Femur (tissue), 1 donor: ENCODE measurements at places on chromosomes 13 and 19.

DNA sequence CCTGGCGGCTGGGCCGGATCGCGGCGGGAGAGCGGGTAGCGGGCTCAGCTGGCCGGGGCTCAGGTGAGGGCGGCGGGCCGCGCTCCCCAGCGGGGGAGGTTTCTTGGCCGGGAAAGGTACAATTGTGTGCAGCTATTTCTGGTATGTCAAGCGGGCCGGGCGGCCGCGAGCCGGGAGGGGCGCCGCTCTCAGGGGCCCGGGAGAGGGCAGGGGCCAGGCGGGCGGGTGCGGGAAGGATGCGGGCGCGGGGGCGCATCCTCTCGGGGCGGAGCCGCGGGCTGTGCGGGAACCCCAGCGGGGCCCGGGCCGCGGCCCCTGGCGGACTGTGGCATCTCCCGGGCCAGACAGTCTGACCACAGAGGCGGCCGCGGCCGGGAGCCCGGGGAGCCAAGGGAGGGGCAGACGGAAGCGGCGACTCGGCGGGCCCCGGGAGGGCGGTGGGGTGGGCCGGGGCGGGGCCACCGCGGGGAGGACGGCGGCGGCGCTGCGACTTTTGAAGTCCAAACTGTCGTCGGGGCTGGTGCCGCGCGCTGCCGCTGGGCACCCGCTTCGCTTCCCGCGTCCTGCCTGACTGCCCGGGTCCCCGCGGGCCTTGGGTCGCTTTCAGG lies at the start of gene LMO7:
TSS of gene LMO7 (plus strand) at position 503 of the 608 bp plus-strand sequence. CDS start 328 bp downstream, outside the sequence.
- peak; percentile 73 for DNase-seq

DNA sequence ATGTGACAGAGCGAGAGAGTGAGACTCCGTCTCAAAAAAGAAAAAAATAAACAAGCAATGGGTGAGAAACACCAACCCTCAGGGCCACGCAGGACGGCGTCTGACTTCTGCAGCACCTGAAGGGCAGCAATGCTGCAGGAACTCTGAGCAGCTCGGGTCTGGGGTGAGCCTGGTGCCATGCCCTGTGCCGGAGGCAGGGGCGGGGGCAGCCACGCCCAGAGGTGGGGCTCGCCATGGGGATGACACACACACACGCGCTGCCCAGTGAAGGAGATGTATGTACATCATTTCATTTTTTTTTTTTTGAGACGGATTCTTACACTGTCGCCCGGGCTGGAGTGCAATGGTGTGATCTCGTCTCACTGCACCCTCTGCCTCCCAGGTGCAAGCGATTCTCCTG lies 24.3 kb downstream of the GPX4 start:
- no peak for DNase-seq

GRCh38 chr19:54325631-54326030 lies 12.7 kb upstream of the LILRA5 start:
- DNase-seq, result no peak

GRCh38 chr13:30751183-30751933 lies 16.0 kb downstream of the ALOX5AP start:
- DNase-seq, result no peak

DNA sequence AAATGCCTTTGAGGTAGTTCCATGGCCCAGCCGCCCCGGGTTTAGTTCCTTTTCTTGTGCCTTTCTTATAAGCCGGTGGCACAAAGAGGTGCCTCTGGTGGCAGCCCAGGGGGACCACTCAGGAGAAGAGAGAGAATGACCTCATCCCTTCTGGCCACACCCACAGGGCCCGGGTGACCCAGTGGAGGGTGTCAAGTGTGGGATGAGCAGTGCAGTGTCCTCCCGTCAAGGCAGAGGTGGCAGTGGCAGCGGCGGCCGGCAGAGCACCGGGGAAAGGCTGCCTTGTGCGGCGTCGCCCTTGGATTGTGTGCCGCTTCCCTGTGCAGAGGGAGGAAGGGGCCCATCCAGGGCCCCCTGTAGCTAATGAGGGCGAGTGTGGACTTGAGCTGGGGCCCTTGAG lies 47.9 kb downstream of the KDM4B start:
- peak; percentile 14 for DNase-seq

- peak; percentile 62 for DNase-seq
Measured at GRCh38 chr13:98890186-98890585, 87.7 kb downstream of the DOCK9 start.

DNA sequence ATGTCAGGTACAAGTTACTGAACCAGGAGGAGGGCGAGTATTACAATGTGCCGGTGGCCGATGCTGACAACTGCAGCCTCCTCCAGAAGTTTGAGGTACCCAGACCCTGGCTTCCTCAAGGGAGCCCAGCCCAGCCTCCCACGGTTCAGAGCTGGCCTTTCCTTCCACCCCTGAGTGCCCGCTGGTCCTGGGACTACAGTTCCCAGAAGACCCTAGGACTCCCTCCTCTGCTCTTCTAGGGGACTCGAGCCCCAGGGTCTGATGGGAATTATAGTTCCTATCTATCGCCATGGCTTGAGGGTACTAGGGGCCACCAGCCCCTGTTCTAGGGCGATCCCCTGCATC lies 11.0 kb downstream of the PRKCG start:
- DNase-seq, result no peak

DNA sequence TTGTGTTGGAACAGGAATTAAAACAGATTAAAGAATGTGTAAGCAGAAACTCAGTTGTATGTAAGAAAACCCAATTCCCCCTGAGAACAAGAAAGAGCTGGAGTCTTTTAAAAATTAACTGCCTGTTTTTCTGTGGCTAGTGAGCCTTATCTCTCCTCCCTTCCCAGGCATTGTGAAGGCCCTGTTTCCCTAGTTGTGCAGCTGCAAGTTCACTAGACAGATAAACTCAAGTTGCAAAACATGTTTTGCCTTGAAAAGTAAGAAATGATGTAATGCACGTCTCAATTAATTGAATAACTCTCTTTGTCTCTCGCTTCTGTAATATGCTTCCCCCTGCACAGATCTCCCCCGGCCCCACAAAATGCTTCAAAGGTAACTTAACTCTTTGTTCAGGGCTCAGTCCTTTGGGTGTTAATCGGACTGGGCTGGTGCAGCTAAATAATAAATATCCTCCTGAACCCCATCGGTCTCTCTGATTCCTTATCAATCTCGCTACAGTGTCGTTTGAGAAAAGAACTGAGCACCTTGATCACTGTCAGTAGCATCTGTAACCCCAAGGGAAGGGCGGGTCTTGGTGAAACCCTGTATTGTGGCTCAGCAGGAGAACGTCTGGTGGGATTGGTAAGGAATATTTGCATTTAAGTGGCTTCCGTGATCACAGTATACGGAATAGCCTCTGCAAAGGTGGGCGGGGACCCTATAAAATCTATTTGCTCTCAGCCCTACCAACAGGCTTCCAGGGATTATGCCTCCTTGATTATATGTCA lies 1.6 kb upstream of the ZNF556 start:
- DNase-seq, result no peak

DNA sequence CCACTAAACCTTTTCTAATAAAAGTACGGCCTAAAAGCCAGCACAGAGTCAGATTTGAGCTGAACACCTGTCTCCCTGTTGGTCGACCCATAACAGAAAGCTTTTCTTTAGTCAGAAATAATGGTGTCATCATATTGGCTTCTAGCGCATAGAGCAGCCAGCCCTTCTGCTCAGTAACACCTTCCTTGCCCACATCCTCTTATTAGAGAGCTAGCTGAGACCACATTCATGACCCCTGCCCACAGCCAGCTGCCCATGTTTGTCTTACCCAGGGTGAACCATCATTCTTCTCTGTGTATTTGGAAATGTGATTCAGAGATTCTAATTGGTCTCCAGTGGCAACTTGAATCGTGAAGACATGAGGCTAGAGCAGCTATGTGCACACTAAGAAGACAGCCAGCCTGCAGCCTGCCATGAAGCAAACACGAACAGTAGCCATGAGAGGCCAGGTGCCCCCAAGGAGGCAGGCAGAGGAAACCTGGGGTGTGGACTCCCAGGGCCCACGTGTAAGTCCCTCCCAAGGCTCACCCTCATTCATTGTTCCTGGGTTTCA lies 82.3 kb upstream of the PDCD5 start:
- DNase-seq, result no peak

DNA sequence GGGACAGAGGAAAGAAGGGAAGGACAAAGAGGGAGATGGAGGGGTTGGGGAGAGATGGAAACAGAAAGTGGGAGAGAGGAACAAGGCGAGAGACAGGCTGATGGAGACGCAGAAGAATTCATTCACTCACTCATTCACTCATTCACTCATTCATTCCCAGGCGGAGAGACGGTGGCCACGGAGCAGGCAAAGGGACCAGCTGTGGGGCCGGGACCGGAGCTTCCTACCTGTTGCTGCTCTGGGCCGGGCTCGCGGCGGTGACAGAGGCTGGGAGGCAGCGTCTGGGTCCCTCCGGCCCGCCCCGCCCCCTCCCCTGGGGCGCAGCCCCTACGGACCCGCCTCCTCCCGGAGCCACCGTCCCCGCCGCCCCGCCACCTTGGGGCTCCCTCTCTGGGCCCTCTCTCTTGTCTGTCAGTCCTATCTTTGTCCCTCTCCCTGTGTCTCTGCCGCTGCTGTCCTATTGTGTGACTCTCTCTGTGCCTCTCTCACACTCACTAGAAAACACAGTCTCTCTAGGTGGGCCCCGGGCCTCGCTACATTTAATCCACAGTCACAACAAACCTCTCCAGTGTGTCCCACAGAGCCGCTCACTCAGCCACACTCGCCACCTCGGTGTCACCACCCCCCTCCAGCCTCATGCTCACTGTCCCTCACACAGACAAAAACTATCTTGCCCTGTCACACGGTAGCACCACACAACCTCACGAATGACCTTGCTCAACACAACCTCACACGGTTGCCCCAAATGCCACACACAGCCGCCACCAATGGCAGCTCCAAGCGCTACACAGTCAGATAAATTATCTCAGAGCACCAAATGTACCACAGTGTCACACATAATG lies at the start of gene GNG8:
TSS of gene GNG8 (minus strand) at position 283 of the 842 bp plus-strand sequence. CDS start 1,520 bp downstream, outside the sequence.
- DNase-seq, result no peak

DNA sequence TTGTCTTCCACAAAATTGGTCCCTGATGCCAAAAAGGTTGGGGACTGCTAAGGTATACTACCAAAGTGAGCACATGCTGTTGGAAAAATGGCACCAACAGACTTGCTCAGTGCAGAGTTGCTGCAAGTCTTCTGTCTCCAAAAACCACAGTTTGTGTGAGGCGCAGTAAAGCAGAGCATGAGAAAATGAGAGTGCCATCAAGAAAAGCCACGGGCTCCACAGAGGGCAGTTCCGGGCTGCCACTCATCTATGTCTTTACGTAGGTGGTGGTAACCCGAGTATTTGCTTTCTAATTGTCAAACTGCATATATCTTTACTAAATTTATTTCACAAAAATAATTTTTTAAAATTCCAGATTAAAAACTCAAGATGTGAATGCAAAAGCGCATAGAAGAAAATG lies 123.8 kb downstream of the RNF17 start:
- no peak for DNase-seq

- DNase-seq, result no peak
Measured at GRCh38 chr13:68185444-68186141, 955.5 kb upstream of the PCDH9 start.
